Common myeloid progenitor, CD34-positive (primary cell): ENCODE measurements at places on chromosomes 5 and 9.

GRCh38 chr5:159034083-159034824, 65.5 kb downstream of the EBF1 start:
- DNase-seq: no peak

DNA sequence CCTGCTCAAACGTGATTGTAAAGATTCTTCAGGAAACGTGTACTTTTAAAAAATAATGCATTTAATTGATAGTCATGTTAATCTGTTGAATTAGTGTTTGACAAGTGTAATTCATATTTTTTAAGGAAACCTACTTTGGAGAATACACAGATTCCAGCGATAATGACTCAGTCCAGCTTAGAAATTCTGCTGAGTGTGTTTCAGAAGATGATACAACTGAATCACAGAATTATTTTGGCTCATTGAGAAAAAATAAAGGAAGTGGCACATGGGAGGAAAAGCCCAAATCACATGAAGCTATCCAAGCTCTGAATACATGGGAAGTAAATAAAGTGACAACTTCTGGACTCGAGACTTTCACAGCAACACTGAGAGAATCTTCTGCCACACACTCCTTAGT, 37.8 kb downstream of the ICE1 start:
- no peak for DNase-seq

GRCh38 chr5:148483750-148484149, 100.0 kb downstream of the FBXO38 start:
- DNase-seq: no peak

DNA sequence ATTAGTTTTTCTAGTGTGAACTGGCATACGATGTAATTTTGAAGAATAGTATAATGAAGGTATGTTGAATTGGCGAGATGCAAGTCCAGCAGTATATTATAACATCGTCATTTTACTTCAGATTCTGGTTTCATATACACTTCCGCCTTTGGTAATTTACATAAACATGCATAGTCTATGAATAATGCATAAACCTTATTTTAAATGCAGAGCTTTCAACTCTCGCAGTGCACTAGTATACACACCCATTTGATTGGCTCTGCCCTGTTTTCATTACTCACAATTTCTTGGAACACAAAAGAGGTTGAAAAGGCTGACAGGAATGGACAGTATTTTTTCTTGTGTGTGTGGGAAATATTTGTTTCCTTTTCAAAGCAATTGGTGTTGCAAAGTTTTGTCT, 128.9 kb upstream of the CCNH start:
- no peak for DNase-seq

DNA sequence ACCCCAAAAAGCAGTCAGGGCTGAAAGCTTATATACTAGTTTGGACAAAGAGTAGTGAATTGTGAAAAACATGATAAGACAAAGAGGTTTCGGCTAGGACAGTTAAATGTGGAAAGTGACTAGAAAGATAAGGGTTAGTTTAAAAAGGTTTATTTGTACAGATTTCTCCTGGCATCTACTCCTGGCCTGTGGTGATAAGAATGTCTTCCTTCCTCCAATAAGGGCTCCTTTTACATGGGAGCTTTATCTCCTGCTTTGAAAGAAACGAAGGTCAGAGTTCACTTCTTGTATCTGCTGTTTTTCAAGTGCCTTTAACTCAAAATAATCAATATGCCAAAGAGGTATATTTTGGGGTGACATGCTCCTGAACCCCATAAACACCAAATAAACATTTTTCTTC, 776.1 kb upstream of the COX7C start:
- DNase-seq: peak; percentile 8

DNA sequence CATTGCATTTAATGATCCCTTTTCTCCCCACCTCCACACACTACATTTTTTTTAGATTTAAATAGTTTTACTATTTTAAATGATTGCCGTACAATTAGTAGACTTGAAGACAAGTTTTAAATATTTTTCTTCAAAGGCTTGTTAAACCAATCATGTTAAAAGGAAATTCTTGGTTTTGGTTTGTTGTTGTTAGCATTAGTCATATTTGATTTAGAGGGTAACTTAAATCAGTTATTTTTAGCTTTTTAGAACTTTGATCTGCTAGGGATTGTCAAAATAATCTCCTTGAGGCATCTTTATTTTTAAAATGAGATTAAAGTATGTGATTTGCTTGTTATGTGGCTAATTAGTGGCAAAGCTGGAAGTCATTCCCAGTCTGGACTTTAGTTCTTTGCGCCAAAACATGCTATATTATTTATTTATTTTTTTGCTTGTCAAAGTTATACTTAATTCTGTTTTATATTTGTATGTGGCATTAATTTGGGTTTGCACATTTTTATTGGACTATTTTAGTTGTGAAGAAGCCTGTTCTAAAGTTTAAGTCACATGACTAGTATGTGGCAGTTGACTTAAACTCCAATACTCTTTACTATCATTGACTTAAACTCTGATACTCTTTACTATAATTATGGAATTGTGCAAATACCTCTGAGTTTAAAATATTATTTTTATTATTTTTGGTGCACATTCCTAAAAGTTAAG, 14.7 kb downstream of the ITGA1 start:
- no peak for DNase-seq

GRCh38 chr5:9617739-9618504, 12.2 kb downstream of the TAS2R1 start:
- DNase-seq: no peak

DNA sequence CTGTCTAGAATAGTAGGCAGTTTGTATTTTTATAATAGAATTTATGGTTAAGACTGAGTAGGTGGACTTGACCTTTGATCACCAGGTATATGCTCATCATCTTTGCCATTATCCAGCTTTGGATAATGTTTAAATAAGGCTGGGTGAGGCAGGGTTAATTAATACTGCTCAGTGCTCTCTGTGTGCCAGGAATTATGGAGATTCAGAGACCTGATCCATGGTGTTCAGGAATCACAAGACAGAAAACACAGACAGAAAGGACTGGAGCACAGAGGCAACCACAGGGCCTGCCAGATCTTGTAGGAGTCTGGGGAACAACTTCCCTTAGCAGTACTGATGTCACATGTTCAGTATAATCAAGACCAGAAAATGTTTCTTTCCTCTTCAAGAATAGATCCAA, 186.3 kb upstream of the ADCY2 start:
- no peak for DNase-seq

DNA sequence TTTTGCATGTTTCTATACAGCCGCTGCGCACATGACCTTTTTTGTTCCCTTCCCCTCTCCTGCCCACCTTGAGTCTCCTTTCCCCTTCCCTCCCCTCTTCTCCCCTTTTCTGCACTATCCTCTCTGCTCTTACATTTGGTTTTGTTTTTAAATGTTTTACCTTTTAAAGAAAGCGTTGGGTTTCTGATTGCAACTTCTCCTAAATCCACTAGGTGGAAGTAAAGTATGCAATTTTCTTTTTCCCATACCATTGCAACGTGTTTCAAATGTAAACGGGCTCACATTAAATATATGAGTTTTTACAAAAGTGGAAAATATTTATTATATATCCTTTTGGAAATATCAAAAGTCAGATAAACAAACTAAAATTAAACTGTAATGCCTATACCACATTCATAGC, 500.9 kb downstream of the DIRAS2 start:
- peak; percentile 69 for DNase-seq

GRCh38 chr9:115952430-115953292, 200.9 kb upstream of the PAPPA start:
- DNase-seq: no peak

GRCh38 chr5:168055141-168055683, 236.2 kb upstream of the WWC1 start:
- no peak for DNase-seq

DNA sequence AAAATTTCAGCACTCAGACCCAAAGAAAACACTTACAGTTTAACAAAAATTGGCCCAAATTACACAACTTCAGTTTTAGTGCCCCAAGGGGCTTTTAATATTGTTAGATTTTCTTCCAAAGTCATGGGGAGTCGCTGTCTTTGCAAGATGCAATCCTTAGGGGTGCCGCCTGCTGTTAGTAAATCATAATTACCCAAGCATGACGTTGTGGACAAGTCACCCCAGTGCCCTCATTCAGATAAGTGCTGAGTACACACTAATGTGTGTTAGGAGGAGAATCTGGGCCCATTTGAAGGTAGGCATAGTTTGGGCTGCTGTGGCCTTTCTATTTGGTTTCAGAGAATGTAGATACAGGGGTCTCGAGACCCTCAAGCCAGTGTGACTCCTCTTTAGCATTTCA, 138.1 kb downstream of the SV2C start:
- DNase-seq: no peak

- peak; percentile 94 for DNase-seq
Observed at GRCh38 chr9:136655536-136656182, 7.1 kb upstream of the EGFL7 start.

GRCh38 chr9:35076848-35077247, 2.9 kb downstream of the FANCG start:
- no peak for DNase-seq

DNA sequence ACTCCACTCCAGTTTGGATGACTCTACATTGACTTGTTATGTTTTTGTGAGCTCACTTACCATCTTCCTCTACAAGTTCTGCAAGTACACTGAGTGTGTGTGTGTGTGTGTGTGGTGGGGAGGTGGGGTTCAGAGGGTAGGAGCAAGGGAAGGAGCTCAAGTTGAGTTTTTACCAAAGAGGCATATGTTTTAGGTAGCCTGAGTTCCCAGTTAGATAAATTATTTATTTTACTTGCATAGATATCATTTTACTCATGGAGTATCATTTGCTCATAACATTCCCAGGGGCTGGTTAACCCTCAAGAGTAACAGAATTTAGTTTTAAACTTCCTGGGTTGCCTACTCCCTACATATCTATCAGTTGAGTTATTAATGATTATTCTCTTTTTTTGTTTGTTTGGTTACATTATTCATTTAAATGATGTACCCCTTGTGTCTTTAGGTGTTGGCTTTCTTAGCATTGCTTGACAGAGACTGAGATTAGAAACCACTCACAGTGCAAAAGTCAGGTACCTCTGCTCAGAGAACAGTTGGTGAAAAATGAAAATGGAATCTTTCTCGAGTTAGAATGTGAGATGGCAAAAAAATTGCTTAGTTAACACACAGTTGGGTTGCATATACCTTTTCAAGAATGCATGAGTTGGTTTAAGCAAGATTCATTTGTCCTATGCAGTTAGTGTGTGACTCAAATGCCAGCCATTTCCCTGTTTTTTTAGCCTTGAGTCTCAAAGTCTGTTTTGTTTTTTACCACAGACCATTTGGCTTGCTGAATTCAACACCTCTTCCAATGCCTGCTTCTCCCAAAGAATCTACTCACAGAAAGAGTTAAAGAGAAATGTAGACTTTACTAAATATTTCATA, 29.2 kb downstream of the TNFSF8 start:
- no peak for DNase-seq

GRCh38 chr9:15079989-15080388, 169.8 kb upstream of the FREM1 start:
- DNase-seq: no peak

GRCh38 chr9:126226991-126227936, 99.4 kb upstream of the MVB12B start:
- DNase-seq: no peak

GRCh38 chr9:122781671-122782070, 7.1 kb upstream of the OR5C1 start:
- DNase-seq: no peak

DNA sequence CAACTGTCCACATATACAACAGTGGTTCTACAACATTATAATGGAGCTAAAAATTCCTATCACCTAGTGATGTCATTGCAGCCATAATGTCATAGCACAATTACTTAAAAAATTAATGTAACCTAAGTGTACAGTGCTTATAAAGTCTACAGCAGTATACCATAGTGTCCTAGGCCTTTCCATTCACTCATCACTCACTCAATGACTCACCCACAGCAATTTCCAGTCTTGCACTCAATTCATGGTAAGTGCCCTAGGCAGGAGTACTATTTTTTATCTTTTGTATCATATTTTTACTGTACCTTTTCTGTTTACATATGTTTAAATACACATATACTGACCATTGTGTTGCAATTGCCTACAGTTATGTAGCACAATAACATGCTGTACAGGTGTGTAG, 9.6 kb upstream of the PUM3 start:
- no peak for DNase-seq

DNA sequence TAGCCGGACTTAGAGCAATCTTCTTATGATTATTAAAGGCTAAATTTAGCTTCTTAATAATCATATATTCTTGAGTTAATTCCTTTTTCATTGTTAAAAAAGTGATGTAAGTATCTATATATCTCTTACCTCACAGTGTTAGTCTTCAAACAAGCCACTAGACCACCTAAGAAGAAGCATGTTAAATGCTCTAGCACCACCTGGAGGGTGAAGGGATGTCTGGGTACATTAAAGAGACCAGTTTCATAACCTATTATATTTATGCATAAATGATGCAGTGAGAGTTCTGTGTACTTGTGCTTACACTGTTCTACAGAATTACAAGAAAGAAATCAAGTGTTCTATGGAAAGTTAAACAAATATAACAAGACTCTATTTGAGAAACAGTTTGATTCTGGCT, 55.9 kb upstream of the SLCO6A1 start:
- DNase-seq: peak; percentile 76

DNA sequence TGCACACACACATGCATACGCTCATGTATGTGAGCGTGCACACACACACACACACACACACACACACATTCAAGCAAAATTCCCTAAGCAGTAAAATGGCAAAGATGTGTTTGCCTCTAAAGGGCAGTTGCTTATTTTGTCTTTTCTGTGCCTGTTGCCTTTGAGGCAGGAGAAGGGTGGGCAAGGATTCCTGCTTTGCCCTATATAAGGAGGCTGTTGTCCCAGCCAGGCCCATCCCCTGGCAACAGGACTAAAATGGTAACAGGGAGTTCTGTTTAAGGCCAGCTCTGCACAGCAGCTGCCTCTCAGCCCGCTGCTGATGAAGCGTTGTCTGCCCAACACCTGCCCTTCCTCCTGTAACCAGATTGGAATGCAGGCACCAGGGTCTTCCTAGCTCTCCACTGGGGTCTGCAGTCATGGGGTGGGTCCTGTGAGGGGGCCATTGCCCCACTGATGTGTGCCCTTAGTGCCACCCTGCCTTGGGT, 64.4 kb downstream of the PPARGC1B start:
- DNase-seq: no peak

DNA sequence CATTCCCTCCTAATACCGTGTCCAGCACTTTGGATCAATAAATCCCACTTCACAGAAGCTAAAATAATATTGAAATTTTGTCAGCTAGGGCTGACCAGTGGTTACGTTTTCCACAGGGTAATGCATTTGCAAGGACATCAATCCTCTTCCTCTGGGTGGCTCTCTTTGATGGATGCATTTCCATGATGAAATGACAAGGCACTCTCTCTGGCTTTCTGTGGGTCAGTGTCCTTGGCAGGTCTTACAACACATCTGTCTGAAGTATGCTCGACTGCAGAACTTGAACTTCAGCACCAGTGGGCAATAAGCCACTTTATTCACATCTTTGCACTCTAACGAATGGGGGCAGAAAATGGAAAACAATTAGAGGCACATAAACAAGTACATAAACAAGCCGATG, 330.1 kb downstream of the ADAMTS6 start:
- no peak for DNase-seq
